Iris pigment epithelial cell (primary cell): ENCODE measurements at places on chromosomes 13 and 19.
A peak's percentile ranks its signal among the peaks of the same experiment; 100 is the strongest.

- DNase-seq, result no peak
Observed at GRCh38 chr13:110856942-110857835, 57.7 kb downstream of the ANKRD10 start.

DNA sequence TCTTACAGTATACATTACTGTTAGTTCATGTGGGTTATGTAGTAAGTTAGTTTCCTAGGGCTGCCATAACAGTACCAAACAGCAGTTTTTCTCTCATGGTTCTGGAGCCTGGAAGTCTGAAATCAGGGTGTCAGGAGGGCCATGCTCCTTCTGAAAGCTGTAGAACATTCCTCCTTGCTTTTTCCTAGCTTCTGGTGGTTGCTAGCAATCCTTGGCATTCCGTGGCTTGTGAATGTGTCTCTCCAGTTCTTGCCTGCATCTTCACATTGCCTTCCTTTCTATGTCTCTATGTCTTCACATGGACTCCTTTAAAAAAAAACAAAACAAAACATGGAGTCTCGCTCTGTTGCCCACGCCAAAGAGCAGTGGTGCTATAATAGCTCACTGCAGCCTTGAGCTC is 95.4 kb downstream of the WDFY2 start:
- DNase-seq, result no peak

GRCh38 chr13:44974056-44974793 is 15.0 kb downstream of the NUFIP1 start:
- peak; percentile 86 for DNase-seq

DNA sequence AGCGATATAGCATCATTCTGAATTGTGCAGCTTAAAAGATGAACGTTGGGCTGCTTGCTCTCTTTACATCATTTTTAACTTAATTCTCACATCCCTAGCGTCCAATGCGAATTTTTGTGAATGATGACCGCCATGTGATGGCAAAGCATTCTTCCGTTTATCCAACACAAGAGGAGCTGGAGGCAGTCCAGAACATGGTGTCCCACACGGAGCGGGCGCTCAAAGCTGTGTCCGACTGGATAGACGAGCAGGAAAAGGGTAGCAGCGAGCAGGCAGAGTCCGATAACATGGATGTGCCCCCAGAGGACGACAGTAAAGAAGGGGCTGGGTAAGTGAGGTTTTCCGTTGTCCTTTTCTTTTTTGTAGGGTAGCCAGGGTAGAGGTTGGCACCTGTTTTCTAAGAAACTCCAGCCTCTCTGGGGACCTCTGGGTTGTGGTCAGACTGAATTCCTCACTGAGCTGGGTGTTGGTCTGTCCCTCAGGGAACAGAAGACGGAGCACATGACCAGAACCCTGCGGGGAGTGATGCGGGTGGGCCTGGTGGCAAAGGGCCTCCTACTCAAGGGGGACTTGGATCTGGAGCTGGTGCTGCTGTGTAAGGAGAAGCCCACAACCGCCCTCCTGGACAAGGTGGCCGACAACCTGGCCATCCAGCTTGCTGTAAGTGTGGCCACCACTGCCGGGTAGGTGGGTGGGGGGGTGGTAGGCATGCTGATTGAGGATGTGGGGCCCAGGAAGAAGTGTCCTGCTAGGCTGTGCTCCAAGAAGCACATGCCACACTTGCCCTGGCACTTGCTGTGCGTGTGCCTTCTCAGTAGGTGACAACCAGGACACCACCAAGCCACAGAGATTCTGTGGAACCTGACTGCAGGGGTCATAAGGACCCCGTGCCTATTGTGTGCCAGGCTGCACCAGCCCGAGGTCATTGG is 17.0 kb downstream of the ILF3 start:
- no peak for DNase-seq

GRCh38 chr13:50080203-50080910 is 65.1 kb downstream of the KCNRG start:
- DNase-seq, result peak; percentile 66
